T-helper 2 cell (primary cell): ENCODE measurements at places on chromosomes 7 and 10.
A peak's percentile ranks its signal among the peaks of the same experiment; 100 is the strongest.

DNA sequence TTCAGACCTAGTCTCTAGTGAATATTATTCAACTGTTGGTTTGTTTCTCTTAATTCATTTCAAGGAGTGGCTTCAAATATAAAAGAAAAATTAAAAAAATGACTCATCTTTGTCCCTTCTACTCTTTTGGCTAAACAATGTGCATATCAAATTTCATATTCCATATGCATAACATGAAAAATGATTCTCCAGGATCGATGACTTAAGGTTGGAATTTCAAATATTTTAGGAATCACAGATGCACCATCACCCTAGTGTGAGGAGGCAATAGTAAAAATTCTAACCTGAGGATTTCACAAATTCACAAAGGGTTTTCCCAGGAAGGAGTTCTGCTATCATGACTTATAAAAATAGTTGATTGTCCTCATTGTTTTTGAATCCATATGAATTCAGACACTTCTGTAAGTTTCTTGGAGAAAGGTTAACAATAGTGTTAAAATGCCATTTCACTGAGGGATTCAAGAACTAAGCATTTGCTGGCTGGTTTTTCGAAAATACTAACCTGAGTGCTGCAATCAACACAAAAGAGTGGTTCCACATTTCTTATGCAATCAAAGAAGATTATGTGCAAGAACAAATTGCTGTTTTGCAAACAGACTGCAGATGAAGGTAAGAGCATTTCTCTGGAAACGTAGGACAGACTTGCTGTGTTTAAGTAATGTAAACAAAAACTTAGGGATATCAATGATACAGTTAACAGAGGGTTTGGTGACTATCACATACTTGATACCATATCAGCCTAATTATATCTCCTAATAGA, 547.5 kb upstream of the LRRTM3 start:
- DNase-seq = no peak

DNA sequence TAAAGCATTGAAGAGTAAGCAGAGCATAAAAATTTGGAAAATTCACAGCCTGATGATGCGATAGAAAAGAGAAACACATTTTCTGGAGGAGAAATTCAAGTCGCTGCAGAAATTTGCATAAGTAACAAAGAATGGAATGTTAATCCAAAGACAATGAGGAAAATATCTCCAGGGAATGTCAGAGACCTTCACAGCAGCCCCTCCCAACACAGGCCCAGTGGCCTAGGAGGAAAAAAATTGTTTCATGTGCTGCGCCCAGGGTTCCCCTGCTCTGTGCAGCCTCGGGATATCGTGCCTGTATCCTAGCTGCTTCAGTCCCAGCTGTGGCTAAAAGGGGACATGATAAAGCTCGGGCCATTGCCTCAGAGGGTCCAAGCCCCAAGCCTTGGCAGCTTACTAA, 206.8 kb downstream of the TPK1 start:
- DNase-seq = no peak

DNA sequence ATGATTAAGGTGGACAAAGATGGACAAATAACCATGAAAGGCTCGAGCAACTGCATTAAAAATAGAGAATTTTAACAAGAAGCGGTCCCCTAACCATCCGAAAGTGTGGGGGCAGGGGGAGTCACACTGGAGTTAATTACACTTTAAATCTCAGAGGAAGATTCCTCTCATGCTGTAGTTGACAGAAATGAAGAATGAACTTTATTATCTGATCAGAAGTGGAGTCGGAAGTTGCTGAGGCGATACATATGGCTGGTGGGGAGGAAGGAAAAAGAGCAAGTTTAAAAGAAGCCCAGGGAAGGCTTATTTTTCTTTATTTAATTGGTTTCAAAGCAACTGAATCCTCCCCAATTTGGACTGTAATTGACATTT, 102.3 kb upstream of the FAM171A1 start:
- DNase-seq = no peak

GRCh38 chr10:129114588-129114987, 352.5 kb upstream of the MGMT start:
- no peak for DNase-seq

GRCh38 chr7:130777426-130777825, 43.4 kb upstream of the KLF14 start:
- no peak for DNase-seq

DNA sequence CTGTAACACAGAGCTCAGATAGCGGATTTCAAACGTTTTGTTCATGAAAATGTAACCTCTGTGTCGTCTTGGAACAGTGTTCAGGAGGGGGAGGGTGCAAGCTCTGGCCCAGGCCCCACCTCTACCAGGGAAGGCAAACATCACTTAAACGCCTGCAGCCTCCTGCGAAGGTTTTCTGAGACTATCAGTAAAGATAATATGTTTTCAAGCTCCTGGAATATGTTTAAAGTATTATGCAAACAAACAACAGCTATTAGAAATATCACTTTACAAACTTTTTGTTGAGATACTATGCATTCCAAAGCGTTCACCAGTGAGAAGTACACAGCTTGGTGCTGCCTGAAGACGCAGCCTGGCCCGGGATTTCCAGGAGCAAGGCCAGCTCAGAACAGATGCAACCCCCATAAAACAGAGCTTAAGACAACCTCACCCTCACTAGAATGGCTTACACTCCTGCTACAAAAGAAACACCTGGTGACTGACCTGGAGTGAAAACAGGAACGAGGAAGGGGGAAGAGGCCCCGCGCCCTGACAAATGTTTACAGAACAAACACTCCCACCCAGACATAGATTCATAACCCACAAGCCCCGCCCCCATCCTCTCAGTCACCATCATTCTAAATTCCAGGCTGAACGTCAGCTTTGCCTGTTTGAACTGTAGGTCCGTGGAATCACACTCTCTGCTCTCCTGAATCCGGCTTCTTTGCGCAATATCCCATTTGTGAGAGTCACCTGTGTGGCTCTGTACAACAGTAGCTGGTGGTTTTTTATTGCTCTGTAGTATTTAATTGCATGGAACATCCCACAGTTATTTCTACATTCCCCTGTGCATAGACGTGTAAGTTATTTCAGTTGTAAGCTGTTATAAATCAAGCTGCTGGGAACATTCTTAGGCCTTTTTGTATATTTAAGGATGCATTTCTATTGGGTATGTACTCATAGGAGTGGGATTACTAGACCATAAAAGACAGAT, 155.0 kb downstream of the PTPRN2 start:
- DNase-seq = no peak

- DNase-seq = peak; percentile 26
Measured at GRCh38 chr10:77173615-77174461, 463.8 kb downstream of the KCNMA1 start.

GRCh38 chr10:77827366-77827765, 99.2 kb downstream of the DLG5 start:
- DNase-seq = no peak

- no peak for DNase-seq
Measured at GRCh38 chr7:140348161-140348849, 50.0 kb downstream of the SLC37A3 start.

GRCh38 chr7:148481147-148481526, 109.4 kb upstream of the C7orf33 start:
- no peak for DNase-seq

- DNase-seq = no peak
Measured at GRCh38 chr7:152894295-152895170, 135.0 kb downstream of the ACTR3B start.

DNA sequence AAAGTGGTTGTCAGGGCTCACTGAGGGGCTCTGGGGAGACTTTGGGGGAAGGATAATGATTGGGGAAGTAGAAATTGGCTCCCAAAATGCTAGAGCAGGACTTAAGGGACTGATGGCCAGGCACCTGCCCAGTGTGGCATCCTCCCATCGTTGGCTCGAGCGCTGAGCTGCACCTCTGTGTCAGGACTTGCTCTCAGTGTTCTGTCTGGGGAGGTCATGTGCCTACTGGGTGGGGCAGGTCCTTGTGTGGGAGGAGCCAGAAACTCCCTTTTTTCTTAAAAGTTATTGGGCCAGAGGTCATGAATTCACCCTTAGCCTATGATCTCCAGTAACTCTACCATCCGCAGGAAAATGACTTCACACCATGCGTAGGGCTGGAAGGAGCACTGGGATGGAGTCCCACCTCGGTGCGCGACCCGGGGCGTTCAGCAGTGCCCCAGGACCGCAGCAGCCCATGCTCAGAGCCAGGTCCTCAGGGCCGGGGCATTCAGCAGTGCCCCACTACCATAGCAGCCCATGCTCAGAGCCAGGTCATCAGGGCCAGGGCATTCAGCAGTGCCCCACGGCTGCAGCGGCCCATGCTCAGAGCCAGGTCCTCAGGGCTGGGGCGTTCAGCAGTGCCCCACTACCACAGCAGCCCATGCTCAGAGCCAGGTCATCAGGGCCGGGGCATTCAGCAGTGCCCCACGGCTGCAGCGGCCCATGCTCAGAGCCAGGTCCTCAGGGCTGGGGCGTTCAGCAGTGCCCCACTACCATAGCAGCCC, 221.9 kb downstream of the EBF3 start:
- no peak for DNase-seq

- no peak for DNase-seq
Measured at GRCh38 chr7:36862771-36863261, 138.5 kb upstream of the AOAH start.

DNA sequence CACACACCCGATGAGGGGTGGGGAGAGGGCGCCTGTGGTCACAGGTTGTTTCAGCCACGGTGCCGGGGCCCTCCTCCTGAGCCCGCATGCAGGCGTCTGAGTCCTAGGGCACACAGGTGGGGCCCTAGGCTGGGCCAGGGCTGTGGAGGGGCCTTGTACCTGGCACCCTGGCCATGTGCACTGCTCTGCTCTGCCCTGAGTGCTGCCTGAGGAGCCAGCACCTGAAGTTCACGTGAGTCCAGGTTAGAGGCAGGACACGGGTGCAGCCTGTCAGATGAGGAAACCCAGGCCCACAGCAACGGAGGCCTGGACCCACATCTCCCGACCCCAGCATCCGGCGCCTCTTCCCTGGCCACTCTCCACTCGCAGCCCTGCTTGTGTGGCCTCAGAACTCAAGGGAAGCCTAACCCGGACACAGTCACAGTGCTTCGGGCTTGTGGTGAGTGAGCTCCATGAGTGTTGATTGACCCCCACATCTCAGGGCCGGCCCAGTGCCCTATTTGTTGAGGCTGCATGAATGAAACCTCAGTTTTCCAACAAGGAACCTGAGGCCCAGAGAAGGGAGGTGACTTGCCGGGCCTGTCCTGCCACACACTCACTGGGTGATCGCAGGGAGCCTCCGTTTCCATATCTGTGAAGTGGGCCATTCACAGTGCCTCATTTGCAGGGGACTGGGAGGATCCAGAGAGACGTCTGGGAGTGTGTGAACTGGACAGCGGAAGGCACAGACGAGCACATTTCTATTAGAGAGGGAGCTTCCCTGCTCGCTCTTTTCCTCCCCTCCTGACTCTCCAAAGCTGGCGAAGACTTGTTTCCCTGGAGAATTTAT, 39.6 kb downstream of the PPIF start:
- no peak for DNase-seq

- DNase-seq = no peak
Measured at GRCh38 chr7:25884265-25884828, 267.7 kb upstream of the NFE2L3 start.

- no peak for DNase-seq
Measured at GRCh38 chr10:78972160-78972946, 96.4 kb upstream of the ZMIZ1 start.

- DNase-seq = no peak
Measured at GRCh38 chr7:29231671-29232232, 37.2 kb downstream of the CHN2 start.

DNA sequence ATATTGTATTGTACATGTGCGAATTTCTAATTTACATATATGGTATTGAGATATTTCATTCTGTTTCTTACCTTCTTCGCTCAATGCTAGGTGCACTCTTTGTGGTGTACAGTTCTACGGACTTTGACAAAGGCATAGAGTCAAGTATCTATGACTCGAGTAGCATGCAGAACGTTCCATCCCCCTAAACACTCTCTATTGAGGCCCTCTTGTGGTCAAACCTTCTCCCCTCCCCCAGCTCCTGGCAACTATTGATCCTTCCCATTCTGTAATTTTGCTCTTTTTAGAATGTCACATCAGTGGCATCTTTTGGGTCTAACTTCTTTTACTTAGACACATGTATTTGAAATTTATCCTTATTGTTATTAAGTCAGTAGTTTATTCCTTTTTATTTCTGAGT, 30.7 kb upstream of the GDF10 start:
- no peak for DNase-seq

GRCh38 chr7:28957751-28958234, 337 bp downstream of the TRIL start:
- DNase-seq = no peak

DNA sequence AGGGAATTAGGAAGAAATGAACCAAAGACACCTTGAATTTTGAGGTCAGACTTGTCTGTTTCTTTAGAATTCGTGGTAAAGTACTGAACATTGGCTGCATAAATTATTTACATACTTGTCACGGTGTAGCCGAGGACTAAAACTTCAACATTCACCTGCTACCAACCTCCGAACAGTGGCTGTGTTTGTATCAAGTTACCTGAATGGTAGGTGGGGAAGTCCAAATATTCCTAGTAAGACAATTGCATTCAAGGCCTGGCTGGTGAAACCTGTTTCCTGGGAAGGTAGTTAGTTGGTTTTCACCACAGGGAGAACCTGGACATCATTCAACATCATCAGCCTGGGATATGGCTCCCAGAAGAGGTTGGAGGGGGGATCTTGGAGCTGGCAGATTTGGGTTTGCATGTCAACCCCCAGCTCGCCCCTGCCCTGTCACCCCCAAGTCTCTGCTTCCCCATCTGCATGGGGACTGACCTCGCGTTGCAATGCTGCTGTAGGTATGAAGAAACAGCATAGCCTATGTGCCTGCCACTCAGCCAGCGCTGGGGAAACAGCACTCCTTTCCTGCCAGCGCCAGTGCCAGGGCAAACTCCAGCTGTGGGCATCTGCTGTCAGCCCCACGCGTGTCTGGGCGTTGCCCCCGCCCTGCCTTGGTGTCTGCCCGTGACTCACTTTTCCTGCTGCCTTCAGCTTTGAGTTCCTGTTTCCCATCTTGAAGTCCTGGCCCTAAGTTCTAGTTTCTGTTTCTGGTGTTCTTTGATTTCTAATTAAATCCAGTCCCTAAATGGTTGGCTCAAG, 12.7 kb upstream of the LARP4B start:
- DNase-seq = no peak

DNA sequence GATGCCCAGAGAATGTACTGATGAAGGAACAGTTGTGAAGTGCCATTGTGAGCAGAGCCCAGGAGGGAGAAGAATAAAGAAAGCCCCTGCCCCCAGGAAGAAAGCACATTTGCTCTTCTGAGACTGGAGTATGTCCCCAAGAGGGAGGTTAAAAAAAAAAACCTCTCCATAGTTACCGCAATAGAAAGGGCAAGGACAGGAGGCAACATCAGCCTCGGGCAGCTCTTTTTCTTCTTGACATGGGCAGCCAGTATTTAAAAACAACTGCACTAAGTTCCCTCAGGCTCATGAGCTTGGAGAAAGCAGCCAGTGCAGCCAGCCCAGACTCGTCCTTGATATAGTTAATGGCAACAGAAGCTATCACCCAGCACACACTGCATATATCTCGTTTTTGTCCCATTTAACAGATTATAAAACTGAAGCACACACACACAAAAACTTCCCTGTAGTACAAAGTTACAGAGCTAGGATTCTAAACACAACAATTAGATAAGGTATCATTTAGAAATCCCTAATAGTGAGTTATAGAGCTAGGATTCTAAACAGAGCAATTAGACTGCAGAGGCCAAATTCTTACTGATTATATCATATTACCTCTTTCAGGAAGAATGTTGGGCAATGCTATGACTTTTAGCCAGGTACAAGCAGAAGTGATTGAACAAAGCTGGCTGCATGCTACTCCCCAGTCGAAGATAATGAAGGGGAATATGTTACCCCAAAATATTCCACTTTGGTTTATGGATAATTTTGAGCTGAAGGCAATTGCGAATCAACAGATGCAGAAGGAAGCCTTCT, 823.5 kb downstream of the GRID1 start:
- DNase-seq = no peak

- no peak for DNase-seq
Measured at GRCh38 chr7:89334797-89335196, 539.3 kb upstream of the TEX47 start.
